CD4-positive, alpha-beta T cell (primary cell): ENCODE measurements at places on chromosomes 12 and 14.

GRCh38 chr12:52052468-52053186 lies 1.4 kb downstream of the NR4A1 start:
- H3K4me3 ChIP-seq: peak overlapping the region; percentile 86
- no peak for DNase-seq
- peaks cover 33% of the 10 kb centered on the region for H3K4me1 ChIP-seq
- H3K27me3 ChIP-seq: no peaks in the 10 kb centered on the region
- H3K36me3 ChIP-seq: no peaks in the 10 kb centered on the region

- H3K4me3 ChIP-seq: no peak overlapping the region
- no peaks in the 10 kb centered on the region for H3K36me3 ChIP-seq
- no peaks in the 10 kb centered on the region for H3K4me1 ChIP-seq
- no peak for DNase-seq
Observed at GRCh38 chr12:125220404-125221273, 155.4 kb downstream of the AACS start.

- H3K27me3 ChIP-seq: no peaks in the 10 kb centered on the region
- no peak for DNase-seq
- H3K4me3 ChIP-seq: no peak overlapping the region
- no peaks in the 10 kb centered on the region for H3K36me3 ChIP-seq
Observed at GRCh38 chr14:75915045-75915444, 66.8 kb downstream of the TGFB3 start.

DNA sequence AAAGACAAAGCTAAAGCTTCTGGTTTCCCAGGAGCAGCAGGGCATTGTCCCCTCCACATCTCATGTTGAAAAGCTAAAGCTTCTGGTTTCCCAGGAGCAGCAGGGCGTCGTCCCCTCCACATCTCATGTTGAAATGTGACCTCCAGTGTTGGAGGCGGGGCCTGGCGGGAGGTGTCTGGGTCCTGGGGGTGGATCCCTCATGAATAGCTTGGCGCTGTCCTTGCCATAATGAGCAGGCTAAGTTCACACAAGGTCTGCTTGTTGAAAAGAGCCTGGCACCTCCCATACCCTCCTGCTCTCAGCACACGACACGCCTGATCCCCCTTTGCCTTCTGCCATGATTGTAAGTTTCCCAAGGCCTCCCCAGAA lies 123.7 kb downstream of the PIWIL1 start:
- H3K36me3 ChIP-seq: no peaks in the 10 kb centered on the region
- no peaks in the 10 kb centered on the region for H3K27me3 ChIP-seq
- H3K27ac ChIP-seq: no peak overlapping the region
- DNase-seq: no peak
- no peak overlapping the region for H3K4me3 ChIP-seq
- no peaks in the 10 kb centered on the region for H3K4me1 ChIP-seq

GRCh38 chr14:102697501-102697900 lies 79.7 kb upstream of the TRAF3 start:
- H3K27ac ChIP-seq: no peak overlapping the region
- no peaks in the 10 kb centered on the region for H3K4me1 ChIP-seq
- no peaks in the 10 kb centered on the region for H3K27me3 ChIP-seq
- H3K4me3 ChIP-seq: no peak overlapping the region
- peaks cover 5% of the 10 kb centered on the region for H3K36me3 ChIP-seq
- DNase-seq: no peak

GRCh38 chr12:92602930-92603623 lies 99.7 kb upstream of the PLEKHG7 start:
- no peak overlapping the region for H3K27ac ChIP-seq
- no peaks in the 10 kb centered on the region for H3K27me3 ChIP-seq
- H3K4me3 ChIP-seq: no peak overlapping the region
- H3K4me1 ChIP-seq: no peaks in the 10 kb centered on the region

DNA sequence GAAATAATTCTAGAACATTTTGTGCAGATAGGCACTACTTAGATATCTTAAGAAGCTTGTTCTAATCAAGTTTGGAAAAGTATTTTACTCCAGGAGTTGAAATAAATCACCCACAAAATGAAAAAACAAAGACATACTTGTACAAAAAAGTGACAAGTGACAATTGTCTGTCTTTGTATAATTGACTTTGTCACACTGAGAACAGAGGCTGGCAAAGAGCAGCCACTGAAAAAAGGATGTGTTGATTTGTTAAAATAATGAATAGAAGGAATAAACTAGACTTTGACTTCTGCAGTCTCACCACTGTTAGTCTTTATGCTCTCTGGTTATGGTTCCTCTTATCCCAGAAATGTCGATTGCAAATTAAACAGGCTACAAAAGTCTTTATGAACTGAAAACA lies 77.6 kb downstream of the PTPRR start:
- no peaks in the 10 kb centered on the region for H3K27me3 ChIP-seq
- no peak overlapping the region for H3K4me3 ChIP-seq
- no peaks in the 10 kb centered on the region for H3K36me3 ChIP-seq
- H3K27ac ChIP-seq: no peak overlapping the region
- no peaks in the 10 kb centered on the region for H3K4me1 ChIP-seq
- DNase-seq: no peak

GRCh38 chr14:102629011-102629444 lies 36.6 kb downstream of the RCOR1 start:
- H3K4me3 ChIP-seq: no peak overlapping the region
- no peak for DNase-seq
- H3K4me1 ChIP-seq: peaks cover 10% of the 10 kb centered on the region
- H3K36me3 ChIP-seq: peaks cover 5% of the 10 kb centered on the region

GRCh38 chr12:77402716-77403115 lies 337.3 kb upstream of the E2F7 start:
- no peaks in the 10 kb centered on the region for H3K27me3 ChIP-seq
- H3K4me1 ChIP-seq: no peaks in the 10 kb centered on the region
- H3K4me3 ChIP-seq: no peak overlapping the region
- no peak overlapping the region for H3K27ac ChIP-seq
- no peak for DNase-seq

DNA sequence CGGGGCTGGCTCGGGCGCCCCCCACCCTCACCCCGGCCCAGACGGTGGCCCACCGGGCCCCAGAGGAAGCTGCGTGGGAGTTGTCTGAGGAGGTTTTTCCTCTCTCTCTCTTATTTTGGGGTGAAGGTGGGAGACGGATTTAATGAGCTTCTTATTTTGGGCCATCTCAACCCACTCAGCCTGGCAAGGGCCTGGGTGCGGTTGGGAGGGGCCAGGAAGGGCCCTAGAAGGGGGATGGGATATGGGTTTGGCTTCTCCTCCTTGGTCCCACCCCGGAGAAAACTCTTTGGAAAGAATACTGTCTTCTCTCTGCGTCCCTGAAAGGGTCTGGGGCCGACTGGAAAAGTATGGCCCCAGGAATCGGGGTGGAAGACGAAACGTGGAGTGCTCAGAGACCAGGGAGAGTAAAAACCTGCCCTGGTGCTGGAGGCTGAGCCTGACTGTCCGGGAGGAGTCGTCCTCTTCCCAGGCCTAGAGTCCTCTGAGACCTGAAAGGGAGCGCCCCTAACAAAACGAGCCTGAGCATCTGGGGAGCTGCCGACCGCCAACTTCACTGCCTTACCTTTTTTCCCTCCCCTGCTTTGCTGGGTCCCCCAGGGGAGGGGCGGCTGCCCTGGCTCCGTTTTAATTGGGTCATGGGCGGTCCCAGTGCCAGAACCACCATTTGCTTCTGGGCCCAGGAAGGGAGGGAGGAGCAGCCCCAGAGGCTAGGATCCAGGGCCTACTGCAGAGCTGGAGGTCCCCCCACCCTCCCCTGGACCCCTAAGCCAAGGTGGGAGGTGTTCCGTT lies 1.6 kb downstream of the MMP14 start:
- H3K4me1 ChIP-seq: peaks cover 21% of the 10 kb centered on the region
- DNase-seq: no peak
- H3K36me3 ChIP-seq: peaks cover 23% of the 10 kb centered on the region
- no peak overlapping the region for H3K27ac ChIP-seq

DNA sequence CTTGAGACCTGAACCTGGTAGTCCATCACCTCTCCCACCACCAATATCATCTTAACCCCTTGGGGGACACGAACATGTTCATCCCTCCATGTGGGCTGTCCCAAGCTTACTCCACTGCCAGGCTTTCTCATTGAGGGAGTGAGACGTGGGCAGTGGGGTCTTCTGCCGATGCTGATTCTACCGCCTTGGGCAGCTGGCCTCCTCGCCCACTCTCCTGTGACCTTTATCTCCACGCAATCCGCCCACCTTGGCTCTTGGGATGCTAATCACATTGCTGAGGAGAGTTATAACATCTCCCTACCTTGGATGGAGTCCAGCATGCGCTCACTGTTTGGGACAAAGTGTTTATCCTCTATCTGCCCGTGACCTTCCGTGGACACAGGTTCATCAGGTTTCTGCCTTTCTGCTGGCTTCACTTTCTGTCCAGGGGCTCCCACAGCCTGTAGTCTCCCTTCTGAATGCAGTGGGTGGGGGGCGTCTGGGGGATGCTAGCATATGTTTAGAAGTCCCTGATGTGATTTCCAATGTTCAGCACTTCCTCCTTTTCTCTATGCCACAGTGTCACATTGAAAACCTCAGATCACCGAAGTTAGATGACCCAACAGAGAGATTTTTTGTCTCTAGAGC lies 53.2 kb upstream of the ESRRB start:
- no peak overlapping the region for H3K27ac ChIP-seq
- no peaks in the 10 kb centered on the region for H3K4me1 ChIP-seq
- no peak for DNase-seq
- no peaks in the 10 kb centered on the region for H3K36me3 ChIP-seq
- no peaks in the 10 kb centered on the region for H3K27me3 ChIP-seq

- no peaks in the 10 kb centered on the region for H3K27me3 ChIP-seq
- no peaks in the 10 kb centered on the region for H3K36me3 ChIP-seq
- no peak for DNase-seq
- no peak overlapping the region for H3K4me3 ChIP-seq
Observed at GRCh38 chr12:87676731-87677130, 352.5 kb downstream of the C12orf50 start.

GRCh38 chr12:124684496-124684895 lies 117.1 kb upstream of the NCOR2 start:
- H3K27me3 ChIP-seq: no peaks in the 10 kb centered on the region
- peaks cover 19% of the 10 kb centered on the region for H3K4me1 ChIP-seq
- no peak overlapping the region for H3K4me3 ChIP-seq
- no peaks in the 10 kb centered on the region for H3K36me3 ChIP-seq

GRCh38 chr12:113104953-113105510 lies 30.5 kb downstream of the RASAL1 start:
- H3K27ac ChIP-seq: no peak overlapping the region
- H3K4me1 ChIP-seq: peaks cover 21% of the 10 kb centered on the region
- DNase-seq: no peak
- H3K36me3 ChIP-seq: no peaks in the 10 kb centered on the region
- no peak overlapping the region for H3K4me3 ChIP-seq

- H3K36me3 ChIP-seq: peaks cover 5% of the 10 kb centered on the region
- H3K27ac ChIP-seq: no peak overlapping the region
- no peak overlapping the region for H3K4me3 ChIP-seq
- no peaks in the 10 kb centered on the region for H3K4me1 ChIP-seq
- H3K27me3 ChIP-seq: no peaks in the 10 kb centered on the region
- DNase-seq: no peak
Observed at GRCh38 chr14:67833403-67833802, 13.8 kb downstream of the RAD51B start.

DNA sequence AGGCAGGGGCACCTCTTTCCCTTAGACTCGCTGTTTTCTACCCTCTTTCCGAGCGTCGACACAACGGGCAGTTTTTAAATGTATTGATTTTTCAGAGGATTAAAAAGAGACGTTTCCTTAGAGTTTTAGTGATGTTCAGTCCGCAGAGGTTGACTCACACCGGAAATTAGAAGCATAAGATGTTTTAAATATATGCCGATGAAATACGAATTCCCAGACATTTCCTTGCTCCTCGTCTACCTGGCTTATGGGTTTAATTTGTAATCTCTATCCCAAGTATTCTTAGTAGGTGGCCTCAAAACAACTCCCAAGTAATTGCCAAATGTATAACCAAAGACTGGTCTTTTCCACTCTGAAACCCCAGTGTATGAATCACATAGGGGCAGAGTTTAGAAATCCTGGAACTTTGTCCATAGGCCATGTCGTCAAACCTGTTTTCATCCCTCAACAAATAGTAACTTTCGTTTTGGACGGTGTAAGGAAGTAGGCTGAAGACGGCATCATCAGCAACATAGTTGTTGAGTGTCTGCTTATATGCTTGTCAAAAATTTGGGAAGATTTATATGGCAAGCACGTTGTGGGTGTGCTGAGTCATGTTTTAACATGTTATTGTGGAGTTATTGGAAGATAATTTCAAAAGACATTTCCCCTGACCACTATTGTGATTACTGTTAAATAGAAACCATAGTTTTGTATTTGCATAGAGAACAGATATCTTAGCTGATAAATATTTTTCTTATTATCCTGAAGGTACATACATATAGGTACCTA lies 824 bp downstream of the TBK1 start:
- DNase-seq: no peak
- peak overlapping the region; percentile 99 for H3K4me3 ChIP-seq
- peaks cover 25% of the 10 kb centered on the region for H3K4me1 ChIP-seq
- H3K27ac ChIP-seq: peak overlapping the region; percentile 86

DNA sequence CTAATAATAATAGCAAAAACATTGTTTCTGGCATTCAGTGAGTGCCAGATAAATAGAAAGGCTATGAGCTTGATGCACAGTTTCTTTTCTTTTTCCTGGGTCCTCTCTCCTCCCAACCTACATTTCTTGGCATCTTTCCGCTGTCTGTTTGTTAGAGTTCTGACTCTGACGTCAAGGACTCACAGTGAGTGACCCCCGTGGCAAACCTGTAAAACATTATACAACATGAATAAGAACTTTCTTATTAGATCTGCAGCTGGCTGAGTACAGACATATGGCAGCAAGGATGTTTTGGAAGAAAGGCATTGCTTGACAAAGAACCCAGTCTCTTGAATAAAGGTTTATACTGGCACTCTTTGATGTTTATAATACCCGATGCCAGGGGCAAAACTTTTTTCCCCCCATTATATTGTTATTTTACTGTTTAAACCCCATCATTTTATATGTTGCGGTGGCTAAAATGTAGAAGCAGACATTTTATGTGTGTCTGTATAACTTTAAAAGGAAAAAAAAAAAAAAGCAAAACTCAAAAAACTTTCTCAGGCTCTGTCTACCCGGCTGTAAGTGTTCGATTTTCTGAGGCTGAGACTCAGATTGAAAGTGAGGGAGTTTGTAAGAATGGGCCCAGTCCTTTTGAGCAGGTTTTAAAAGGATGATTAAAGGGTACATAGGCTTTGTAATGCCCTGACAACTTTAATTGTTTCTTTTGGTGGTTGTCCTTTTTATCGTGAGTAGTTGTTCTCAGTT lies 159.3 kb downstream of the PDE3A start:
- no peak overlapping the region for H3K27ac ChIP-seq
- H3K4me1 ChIP-seq: no peaks in the 10 kb centered on the region
- no peaks in the 10 kb centered on the region for H3K36me3 ChIP-seq
- no peak overlapping the region for H3K4me3 ChIP-seq
